ENCODE measurements at places on chromosomes 3 and 15.

DNA sequence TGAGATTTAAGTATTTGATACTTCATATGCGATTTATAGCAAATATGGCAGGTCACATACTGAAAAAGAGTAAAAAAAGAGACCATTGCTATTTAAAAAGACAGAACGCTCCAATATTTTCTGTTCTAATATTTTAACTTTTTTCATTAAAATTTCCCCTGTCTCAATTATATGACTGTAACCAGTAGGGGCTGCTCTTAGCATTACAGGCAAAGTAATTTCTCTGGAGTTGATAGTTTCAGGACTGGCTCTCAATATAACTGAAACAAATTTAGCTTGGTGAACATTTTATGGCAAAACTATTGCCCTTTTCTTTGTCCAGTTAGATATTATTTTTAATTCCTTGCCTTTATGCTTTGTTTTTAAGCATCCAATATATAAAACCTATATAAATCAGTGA, 286.3 kb upstream of the ROBO2 start:
- H3K36me3 ChIP-seq, result no peaks in the 10 kb centered on the region
- no peaks in the 10 kb centered on the region for H3K4me1 ChIP-seq
- no peak overlapping the region for H3K27ac ChIP-seq

DNA sequence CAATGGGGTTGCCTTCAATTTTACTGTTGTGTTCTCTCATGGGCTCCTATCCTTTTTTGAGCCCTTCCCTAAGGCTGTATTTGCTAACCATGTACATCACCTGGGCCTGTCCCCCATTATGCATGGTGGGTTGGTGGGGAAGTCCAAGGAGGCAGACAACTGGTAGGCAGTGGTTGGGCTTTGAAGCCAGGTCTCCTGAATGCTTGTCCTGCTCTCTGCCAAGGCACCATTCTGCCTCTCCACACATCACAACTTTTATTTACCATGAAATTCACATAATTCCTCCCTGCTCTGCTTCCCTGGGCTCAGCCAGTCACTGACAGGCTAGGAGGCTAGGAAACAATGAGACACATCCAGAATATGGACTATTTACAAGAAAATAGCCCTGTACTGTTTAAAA, 41.0 kb upstream of the COPB2 start:
- no peaks in the 10 kb centered on the region for H3K27me3 ChIP-seq

DNA sequence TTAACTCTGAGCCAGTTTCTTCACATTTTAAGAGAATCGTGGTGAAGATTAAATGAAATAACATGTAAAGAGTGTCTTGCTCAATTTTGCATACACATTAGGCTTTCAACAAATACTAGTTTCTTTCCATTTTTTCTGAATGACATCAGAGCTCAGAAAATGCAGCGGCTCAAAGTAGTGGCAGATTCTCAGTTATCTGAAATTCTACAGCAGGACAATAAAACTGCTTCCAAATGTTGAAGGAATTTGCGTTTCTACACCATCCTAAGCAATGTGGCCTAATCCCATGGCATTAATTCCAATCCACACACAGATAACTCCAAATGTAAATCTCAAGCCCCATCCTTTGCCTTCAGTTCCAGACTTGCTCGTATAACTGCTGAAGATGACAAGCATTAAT, 115.8 kb downstream of the PLCH1 start:
- DNase-seq, result no peak
- no peak overlapping the region for H3K4me3 ChIP-seq
- no peaks in the 10 kb centered on the region for H3K27me3 ChIP-seq
- H3K4me1 ChIP-seq, result no peaks in the 10 kb centered on the region
- no peak overlapping the region for H3K27ac ChIP-seq
- no peaks in the 10 kb centered on the region for H3K36me3 ChIP-seq

DNA sequence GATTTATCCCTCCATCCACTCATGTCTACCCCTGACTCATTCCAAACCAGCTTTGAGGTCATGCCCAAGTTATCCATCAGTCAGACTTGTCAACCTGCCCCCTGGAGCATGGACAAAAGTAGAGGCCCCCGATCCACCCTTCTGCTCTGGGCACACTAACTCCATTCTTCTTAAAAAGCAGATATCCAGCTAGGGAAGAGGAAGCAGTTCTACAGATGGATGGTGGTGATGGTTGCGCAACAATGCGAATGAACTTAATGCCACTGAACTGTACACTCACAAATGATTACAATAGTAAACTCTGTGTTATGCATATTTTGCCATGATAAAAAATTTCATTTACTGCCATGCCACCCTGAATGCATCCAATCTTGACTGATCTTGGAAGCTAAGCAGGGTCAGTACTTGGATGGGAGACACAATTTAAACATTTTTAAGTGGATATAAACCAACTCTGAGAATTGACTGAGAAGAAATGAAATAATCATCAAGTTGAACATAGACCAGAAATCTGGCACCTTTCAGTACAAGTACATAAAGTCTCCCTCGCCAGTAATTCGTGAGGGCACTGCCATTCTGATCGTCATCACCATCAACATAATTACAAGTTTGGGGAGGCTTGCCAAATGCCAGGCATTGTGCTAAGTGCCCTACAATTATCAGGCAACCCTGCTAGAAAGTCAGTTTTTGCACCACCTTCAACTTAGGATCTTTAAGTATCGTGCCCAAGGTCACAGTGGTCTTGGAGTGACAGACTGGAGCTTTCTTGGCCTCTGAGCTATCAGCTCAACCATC, 124.8 kb downstream of the ATP10A start:
- no peaks in the 10 kb centered on the region for H3K27me3 ChIP-seq
- peaks cover 2% of the 10 kb centered on the region for H3K36me3 ChIP-seq
- DNase-seq, result no peak
- H3K4me1 ChIP-seq, result peaks cover 16% of the 10 kb centered on the region
- no peak overlapping the region for H3K4me3 ChIP-seq
- no peak overlapping the region for H3K27ac ChIP-seq

DNA sequence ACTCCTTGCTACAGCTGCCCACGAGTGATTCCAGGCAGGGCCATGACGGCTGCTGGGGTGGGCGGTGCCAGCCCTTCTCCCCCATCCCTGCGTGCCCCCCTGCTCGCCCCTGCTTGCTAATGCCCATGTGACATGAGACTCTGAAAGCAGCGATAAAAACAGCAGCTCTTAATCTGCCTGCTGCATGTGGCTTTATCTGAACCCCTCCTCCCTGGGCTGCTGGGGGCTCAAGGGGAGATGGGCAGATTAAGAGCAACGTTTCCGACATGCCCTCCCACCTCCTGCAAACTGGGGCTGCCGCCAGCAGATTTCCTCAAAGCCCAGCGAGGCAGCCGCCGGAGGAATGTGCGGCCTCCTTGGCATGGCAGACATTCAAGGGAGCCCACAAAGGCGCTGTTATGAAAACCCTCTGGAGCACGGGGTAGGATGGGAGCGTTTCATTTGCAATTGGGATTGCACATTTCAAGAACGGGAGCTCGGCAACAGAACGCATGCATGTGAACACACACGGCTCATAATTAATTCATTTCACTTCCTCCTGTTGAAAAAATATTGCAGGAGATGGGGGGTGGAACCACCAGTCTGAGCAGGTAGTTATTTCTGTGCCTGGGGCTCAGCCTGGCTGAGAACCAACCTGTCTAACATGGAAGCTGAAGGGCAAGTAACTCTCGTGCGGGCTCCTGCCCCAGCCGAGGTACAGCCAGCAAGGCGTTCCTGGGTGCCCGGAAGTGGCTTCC, 504.2 kb upstream of the PROK2 start:
- H3K27me3 ChIP-seq, result no peaks in the 10 kb centered on the region
- peak; percentile 21 for DNase-seq
- H3K4me3 ChIP-seq, result peak overlapping the region; percentile 31
- peaks cover 16% of the 10 kb centered on the region for H3K4me1 ChIP-seq
- no peak overlapping the region for H3K27ac ChIP-seq
- H3K36me3 ChIP-seq, result no peaks in the 10 kb centered on the region

DNA sequence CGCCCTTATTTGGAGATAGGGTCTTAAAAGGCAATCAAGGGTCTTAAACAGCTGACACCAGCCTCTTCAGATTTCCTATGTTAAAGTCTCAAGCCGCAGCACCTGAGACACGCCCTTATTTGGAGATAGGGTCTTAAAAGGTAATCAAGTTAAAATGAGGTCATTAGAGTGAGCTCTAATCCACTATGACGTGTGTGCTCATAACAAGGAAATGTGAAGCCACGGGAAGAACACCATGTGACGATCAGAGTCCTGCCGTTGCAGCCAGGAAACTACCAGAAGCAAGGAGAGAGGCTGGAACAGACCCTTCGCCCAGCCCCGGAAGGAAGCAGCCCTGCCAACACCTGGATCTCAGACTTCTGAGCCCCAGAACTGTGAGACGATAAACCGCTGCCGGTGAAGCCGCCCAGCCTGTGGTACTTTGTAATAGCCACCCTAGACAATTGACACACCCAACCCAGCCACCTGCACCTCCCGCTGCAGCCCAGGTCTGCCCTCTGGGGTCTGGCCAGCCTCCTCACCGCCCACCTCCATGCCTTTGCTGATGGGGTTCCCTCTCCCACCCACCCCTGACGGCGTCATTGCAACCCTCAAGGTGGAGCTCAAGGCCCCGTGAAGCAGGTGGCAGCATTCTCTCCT, 137.9 kb downstream of the MEGF11 start:
- no peak overlapping the region for H3K4me3 ChIP-seq
- DNase-seq, result no peak
- no peak overlapping the region for H3K27ac ChIP-seq
- peaks cover 22% of the 10 kb centered on the region for H3K4me1 ChIP-seq
- H3K36me3 ChIP-seq, result no peaks in the 10 kb centered on the region
- H3K27me3 ChIP-seq, result no peaks in the 10 kb centered on the region

DNA sequence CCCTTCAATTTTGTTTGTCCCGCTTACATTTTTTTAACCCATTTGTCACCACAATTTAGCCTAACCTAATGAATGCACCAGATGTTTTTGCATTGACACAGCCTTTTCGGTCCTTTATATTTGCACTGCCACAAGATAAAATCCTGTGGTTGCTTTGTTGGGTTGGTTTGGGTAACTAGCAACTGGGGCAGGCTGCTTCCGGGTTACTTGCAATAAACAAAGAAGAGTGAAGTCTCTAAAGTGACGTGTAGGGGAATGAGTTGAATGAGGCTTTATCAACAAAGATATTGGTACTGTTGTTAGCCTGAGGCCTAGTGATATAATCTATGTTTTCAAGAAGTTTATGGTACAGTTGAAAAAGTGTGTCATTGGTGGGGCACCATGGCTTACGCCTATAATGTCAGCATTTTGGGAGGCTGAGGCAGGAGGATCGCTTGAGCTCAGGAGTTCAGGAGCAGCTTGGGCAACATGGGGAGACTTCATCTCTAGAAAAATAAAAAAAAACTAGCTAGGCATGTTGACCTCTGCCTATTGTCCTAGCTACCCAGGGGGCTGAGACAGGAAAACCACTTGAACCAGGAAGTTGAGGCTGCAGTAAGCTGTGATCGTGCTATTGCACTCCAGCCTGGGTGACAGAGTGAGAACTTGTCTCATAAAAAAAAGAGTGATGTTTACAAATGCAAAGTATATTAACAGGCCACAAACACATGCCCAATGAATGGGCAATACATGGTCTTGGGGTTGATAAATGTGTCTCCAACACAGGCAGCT, 121.8 kb downstream of the OXSM start:
- no peak overlapping the region for H3K4me3 ChIP-seq
- no peaks in the 10 kb centered on the region for H3K36me3 ChIP-seq

- H3K4me1 ChIP-seq, result no peaks in the 10 kb centered on the region
- no peaks in the 10 kb centered on the region for H3K36me3 ChIP-seq
- no peaks in the 10 kb centered on the region for H3K27me3 ChIP-seq
Observed at GRCh38 chr3:175486255-175486654, 627.1 kb downstream of the NAALADL2 start.

DNA sequence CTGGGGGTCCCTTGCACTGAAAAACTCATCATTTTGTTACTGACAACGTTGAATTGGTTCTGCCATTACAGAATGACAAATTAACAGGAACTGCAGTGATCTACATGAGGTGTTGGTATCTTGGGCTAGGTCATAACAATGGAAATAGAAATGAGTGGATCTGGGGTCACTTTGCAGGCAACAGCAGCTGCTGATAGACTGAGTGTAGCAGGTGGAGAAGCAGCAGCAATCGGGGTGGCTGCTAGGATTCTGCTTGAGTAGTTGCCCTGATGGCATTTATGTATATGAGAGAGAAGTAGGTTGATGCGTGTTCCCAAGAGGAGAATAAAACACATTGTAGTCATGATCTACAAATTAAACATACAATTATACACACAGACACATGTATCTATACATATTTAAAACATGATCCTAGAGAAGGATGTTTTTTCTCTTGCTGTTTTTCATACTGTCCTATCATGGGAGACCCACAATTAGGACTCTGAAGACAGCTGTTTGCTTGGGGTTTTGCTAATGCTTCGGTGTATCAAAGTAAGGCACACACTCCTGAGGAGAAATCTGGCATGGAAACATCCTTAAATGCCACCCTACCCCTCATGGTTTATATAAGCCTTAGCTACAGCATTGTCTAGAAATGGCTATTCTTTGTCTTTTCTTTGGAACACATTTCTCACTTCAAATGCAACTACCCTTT, 15.8 kb upstream of the THBS1 start:
- no peaks in the 10 kb centered on the region for H3K36me3 ChIP-seq
- H3K27me3 ChIP-seq, result no peaks in the 10 kb centered on the region
- no peak for DNase-seq
- H3K4me1 ChIP-seq, result no peaks in the 10 kb centered on the region
- no peak overlapping the region for H3K4me3 ChIP-seq

DNA sequence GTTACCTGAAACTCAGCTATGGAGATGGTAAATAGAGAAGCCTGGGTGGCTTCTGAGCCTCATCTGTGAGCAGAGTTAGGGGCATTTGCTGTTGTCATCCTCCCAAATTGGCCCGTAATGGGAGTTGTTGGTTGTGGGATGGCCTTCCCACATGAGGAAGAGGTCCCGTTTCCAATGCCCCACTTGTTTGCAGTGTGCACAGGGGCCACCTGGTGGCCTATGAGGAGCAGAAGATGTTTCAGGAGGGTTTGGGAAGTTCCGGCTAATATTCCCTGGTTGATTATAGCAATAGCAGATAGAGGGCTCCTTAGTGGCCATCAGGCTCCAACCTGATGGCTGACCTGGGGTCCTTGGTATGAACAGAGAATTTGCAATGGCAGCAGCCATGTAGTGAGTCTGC, 1546.5 kb downstream of the OTOL1 start:
- H3K27ac ChIP-seq, result no peak overlapping the region
- H3K36me3 ChIP-seq, result no peaks in the 10 kb centered on the region
- no peak for DNase-seq
- H3K4me3 ChIP-seq, result no peak overlapping the region
- no peaks in the 10 kb centered on the region for H3K4me1 ChIP-seq
- no peaks in the 10 kb centered on the region for H3K27me3 ChIP-seq

Data from natural killer cell (primary cell).